Stimulated activated CD4-positive, alpha-beta T cell treated with anti-CD3 and anti-CD28 coated beads, Interleukin-1b, Interleukin-23, amount 100 ng/mL, for 1 hour (primary cell): ENCODE measurements at places on chromosomes 3 and 15.

- no peak for DNase-seq
These were observed 125.0 kb upstream of the SMAD3 start for GRCh38 chr15:66940368-66940767.

- DNase-seq = no peak
These were observed 42.8 kb downstream of the ALDH1L1 start for GRCh38 chr3:126137490-126138130.

- no peak for DNase-seq
These were observed 25.8 kb downstream of the SIAH2 start for GRCh38 chr3:150736903-150737832.

- no peak for DNase-seq
These were observed 560.0 kb upstream of the CFAP20DC start for GRCh38 chr3:59609657-59610348.

- no peak for DNase-seq
These were observed 267.5 kb downstream of the SLCO3A1 start for GRCh38 chr15:92121047-92121446.

DNA sequence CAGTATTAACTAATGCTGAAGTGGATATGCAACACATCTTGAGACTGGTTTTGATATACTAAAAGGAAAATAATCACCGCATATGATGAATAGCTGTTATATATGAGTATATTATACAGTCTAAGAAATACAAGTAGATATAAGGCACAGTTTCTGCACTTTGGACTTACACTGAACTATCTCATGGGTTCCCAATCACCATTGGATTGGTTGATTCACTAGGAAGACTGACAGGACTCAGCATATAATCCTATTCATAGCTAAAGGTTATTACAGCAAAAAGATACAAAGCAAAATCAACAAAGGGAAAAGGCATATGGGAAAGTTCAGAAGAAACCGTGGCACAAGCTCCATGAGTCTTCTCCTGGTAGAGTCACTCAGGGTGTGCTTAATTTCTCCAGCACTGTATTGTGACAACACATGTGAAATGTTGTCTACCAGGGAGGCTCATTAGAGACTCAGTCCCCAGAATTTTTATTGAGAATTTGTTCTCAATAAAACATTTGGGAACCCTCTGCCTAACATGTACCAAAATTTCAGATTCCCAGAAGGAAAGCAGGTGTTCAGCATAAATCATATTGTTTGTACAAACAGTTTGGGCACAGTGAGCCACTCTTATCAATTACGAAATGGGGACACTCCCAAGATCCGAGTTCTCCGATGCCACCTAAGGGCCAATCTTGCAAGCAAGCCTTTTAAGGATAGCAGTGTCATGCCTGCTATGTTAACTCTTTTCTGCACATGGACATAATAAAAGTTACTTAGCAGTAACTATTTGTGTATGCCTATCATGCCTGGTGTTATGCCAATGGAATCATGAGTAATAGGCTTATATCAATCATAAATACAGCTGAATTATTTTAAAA is 26.8 kb downstream of the CMC1 start:
- DNase-seq = no peak

GRCh38 chr3:157856078-157856939 is 249.9 kb downstream of the SHOX2 start:
- no peak for DNase-seq

DNA sequence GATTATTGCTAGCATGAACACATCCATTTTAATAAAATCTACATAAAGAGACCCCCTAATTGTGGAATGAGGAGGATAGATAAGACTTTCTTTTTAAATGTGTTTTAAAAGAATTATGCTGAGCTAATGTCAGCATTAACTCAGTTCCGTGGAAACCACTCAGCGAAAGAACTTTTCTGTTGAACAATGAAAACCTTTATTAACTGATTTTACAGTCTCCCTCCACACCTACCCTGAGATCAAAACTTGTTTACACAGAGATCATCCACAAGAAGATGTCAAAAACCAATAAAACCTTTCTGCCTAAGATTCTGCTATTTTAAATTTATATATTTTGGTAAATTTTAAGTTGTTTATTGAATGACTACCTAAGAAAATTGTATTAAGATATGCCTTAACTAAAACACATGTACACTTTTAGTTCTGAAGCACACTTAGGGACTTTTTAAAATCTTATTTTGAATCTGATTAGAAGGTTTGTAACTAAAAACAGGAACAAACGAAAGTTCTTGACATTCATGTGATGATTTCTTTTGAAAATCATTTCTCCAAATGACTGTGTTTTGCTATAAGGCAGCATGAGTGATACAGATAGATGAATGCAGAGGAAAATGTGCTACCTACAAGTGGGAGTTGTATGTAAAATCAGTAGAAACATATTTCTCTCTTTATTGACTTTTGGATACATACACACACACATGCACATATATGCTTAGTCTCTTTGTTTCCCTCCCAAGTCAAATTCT is 369.0 kb downstream of the UNC13C start:
- DNase-seq = no peak

GRCh38 chr3:40827942-40828688 is 303.4 kb downstream of the ZNF621 start:
- no peak for DNase-seq

GRCh38 chr3:128923576-128923975 is 44.2 kb downstream of the ACAD9 start:
- no peak for DNase-seq

DNA sequence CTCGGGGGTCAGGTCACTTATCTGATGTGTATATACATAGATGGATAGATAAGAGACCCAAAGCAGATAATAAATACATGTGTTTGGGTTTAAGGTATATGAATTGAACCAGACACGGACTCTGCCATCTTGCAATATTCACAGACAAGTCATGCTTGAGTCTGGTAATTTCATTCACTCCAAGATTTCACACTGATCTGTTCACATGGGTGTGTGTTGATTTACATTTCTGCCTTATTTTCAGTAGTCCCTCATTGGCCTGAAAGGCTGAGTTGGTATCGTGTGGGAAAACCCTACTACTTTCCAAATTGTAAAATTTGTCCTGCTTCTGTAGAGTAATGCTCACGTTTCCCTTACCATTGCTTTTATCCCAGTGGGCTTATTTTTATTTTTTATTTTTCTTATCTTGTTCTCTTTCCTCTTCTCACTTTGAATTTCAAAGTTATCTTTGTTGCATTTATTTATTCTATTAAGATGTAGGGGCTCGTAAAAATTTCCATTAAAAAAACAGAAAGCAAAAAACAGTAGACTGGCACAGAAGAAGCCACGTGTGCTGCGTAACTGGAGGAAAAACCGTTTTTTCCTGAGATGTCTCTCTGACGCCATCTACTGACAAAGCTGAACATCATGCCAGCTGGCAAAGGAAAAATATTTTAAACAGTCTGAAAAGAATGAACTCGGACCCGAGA is 10.8 kb upstream of the MFSD1 start:
- no peak for DNase-seq

DNA sequence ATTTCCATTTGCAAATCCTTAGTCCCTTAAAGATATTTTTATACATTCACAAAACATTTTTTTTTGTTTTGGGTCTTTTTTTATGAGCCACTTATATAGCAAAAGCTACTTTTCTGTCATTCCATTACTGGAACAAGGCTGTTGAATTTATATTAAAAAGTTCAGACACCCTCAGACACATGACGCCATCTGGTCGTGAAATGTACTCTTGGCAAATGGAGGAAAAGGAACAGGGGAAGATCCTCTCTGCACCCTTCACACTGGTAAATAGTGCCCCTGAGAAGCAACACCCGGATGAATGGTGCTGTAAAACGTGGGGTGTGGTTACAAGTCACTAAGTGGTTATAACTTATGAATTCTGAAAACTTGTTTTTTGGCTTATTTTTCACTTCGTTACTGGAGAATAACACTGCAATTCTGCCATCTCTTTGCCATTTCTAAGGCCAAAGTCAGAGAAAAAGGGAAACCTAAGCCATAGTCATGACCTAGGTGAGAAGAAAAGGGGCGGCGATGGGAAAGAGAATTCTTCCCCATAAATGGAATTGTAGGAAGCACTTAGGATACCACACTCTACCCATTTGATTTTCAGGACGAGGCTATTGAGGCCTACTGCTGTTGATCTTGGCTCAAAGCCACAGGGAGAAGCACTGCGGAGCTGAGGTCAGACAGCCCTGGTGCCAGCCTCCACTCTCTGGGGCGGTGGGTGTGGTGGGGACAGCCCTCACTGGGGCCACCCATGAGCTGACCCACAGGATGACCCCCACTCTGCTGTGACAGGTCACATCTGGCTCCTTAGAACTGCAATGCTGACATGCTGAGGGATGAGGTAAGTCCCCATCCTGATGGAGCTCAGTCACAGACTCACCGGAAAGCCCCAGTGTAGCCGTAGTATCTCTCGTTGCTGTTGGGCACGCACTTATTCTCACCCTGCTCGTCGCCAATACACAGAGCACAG is 21.9 kb downstream of the LTF start:
- DNase-seq = peak; percentile 17

DNA sequence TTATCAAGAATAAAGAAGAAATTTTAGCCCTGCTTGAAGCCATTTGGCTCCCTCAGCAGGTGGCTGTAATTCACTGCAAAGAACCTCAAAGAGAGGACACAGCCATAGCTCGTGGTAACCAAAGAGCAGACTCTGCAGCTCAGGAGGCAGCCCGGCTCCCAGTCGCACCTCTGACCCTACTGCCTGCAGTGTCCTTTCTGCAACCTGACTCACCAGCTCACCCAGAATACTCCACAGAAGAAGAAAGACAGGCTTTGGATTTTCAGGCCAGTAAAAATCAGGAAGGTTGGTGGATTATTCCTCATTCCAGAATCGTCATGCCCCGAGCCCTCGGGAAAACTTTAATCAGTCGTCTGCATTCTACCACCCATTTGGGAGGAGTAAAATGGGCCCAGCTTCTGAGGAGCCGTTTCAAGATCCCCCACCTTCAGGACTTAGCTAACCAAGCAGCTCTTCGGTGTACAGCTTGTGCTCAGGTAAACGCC is 38.6 kb downstream of the ZBTB11 start:
- DNase-seq = no peak

DNA sequence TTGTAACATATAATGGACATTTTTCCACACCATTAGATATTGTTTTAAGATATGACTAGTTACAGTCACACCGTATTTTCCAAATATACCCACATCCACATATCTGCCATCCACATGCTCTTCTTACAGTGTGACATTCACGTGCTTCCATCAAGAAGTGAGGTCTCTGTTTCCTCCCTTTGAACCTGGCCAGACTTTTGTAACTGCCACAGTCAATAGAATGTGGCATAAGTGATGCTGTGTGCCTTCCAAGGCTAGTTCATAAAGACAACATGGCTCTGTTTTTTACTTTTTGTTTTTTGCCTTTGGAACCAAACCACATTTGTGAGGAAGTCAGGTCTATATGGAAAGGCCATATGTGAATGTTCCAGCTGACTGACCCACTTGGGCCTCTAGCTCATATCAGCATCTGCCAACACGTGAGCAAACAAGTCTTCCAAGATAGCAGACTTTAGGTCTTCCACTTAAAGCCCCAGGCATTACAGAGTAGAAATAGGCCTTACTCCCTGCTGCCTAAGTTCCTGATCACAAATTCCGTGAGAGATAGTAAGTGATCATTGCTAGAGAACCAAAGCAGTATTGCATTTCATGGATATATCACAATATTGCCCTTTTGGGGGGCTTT is 27.1 kb downstream of the EIF1B start:
- no peak for DNase-seq

DNA sequence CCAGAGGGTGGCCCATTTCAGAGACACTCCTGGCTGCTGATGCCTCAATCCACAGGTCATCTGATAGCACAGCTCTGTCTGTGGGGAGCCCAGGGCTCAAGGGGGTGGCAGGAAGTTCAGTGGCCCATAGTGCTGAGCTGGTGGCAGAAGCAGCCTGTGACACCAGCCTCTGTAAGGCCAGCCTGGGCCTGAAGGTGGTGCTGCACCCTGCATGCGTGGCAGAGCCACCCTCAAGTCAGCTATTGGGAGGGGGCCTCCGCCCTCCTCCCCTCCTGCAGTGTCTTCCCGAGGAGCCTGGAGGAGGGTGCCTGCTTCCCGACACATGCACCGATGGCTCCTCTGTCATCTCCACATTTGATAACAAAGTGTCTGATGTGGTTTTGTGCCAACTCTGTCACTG is 3.0 kb downstream of the PLA1A start:
- DNase-seq = no peak

DNA sequence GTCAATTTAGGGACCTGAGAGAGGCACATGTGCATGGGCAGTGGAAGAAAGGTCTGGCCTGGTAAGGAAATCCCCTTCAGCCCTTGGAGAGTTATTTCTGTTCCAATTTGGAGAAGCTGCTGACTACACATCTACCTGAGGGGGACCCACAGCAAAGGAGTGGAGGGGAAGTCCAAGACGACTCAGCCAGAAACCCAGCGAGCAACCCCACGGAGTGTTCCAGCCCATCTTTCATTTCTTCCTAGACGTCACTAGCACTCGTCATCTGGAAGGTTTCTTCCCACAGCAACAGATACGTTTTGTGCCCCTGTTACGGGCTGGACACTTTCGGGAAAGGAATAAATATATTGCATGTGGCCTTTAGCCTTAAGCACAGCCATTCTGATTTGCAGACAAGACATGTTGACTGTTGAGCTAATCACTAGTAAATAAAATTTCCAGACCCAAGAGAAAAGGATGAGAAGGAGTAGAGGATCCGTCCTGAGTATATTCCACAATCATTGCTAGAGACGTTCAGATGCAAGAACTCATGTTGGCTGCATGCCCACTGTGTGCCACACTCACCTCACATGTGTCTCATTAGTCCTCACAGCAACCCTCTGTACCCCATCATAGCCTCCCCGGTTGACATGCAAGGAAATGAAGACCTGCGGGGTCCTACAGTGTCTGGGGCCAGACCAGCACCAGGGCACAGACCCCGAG is 7.8 kb upstream of the FAM174B start:
- no peak for DNase-seq

DNA sequence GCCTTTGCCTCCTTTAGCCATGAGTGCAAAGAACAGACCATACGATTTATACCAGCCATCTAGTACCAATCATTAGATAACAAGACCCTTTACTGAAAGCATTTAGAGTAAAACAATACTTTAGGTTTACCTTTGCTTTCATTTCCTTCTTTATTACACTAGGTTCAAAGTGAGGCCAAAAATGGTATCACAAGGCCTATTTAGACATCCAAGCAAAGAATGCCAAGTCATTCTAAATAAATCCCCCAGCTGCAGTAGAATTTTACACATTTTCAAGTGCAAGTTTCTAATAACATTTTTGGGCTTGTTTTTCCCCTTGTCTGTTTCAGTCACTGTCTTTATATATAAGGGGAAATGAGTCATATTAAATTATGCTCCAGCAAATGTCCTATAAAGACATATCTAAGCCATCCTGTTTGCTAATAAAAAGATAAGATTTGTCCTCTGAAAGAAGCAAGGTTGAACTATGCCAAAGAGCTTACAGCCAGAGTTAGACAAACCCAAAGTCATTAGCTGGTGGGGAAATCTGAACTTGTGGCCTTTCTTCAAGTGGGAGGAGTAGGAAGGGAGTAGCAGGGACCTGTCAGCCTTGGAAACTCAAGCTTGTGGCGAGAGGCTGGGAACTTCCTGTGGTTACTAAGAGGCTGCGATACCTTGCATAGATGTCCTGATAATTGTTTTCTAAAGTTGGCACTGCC is 232.7 kb downstream of the MECOM start:
- DNase-seq = no peak

- no peak for DNase-seq
These were observed 39.1 kb downstream of the PAK2 start for GRCh38 chr3:196778755-196779154.

- DNase-seq = no peak
These were observed 11.3 kb downstream of the CAND2 start for GRCh38 chr3:12807601-12808359.

GRCh38 chr15:72227720-72228119 is 3.3 kb downstream of the PKM start:
- no peak for DNase-seq
